CD4-positive, alpha-beta T cell treated with Interleukin-15 for 4 hours (primary cell): ENCODE measurements at places on chromosomes 5 and 9.

DNA sequence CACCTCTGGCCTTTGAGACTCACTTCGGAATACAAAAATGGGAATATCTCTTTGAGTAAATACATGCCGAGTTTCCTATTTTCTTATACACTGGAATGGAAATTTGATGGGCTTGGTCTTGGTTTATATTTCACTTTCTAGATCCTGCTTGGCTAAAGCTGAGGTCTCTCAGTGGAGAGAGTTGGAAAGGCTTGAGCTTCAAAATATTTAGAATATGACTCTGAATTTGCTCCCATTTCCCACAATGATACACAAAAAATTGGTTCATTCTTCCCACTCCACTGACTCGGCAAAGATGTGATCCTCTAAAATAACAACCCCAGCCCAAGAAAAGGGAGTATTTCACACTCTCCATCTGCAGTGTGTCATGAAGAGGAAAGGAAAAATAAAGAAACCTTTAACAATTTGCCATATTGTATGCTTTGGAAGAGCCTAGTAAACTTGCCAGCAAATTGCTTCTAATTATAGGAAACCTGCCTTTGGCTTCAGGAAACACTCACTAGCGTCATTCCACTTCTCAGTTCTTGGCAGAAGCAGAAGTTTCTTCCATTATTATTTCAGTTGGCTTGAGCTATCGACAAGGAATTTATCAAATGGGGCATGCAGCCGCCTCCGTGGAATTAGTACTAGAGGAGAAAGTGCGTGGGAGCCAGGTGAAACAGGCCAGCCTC, 302.9 kb downstream of the NSG2 start:
- DNase-seq: no peak

DNA sequence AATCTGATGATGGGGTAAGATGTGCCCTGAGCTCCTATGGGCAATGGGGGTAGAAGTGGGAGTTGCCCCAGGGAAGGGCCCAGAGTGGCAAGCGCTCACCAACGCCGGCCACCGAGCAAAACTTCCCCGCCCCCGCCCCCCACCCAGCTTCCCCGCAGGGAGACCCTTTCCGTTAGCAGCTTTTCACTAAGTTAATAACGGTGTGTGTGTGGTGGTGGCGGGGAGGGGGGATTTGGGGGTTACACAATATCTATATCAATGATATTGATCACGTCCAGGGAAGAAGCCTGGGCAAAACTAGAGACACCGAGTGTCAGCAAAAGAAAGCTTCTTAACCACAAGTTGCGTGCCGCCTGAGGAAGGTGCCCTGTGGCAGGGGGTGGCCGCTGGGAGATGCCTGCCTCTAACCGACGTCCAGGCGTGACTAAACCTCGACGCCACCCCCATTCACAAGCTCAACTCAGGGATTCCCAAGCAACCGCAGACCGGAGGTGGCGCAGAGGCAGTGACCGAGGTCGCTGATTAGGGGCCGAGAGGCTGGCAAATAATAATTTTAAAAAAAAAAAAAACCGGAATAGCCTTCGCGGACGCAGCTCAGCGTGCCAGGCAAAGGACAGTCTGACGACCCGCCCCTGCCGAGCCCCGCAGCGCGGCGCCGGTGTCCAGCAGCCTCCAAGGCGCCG, 222.6 kb downstream of the MEF2C start:
- no peak for DNase-seq

DNA sequence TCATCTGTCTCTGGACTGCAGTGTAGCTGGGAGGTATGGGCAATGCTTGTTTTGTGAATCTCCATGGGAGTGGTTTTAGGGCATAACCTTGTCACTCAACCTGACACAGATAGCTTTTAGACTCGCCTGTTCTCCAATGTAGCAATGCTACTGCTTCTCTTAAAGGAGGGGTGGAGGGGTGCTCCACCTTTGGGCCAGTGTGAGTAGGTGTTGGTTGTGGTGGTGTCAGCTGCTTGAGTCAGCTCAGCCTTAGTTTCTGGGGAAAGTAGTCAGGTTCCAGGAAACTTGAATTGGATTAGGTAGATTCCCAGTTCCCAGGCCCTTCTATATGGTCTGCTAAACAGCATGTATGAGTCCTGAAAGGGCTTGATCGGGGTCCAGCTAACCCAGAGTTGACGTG, 91.1 kb upstream of the PLPPR1 start:
- DNase-seq: no peak

- DNase-seq: no peak
These were observed 99.3 kb upstream of the ERCC6L2 start for GRCh38 chr9:95776176-95776575.

DNA sequence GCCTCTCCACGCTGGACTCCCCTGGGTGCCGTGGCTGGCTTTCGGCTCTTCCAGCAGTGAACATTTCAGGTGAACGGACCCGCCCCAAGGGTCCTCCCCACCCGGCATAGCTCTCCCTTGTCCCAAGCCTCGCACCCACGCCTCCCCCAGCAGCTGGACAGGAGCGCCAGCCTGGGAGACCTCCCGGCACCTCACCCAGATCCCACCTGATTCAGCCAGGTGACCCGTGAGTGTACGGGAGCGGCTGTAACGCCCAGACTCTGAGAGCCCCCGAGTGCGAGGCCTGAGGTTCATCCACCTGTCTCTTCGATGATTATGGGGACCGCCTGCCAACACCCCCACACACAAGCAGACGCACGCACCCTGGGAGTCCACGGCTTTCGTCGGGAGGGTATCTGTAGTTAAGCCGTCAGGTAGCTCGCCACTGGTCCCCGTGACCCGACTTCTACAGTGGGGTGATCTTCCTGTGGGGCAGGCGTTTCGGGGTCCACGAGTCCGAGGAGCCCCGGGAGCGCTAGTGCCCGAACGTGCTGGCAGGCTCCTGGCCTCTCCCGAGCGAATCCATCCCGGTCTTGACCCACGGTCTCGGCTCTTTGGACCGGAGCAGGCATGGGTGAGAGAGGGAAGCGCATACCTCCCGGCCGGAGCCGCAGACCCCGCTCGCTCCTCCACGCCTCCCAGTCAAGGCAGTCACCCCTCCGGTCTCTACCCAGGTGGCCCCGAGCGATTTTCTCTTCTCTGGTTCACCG, 14.9 kb downstream of the TRIM7 start:
- no peak for DNase-seq

- no peak for DNase-seq
These were observed 503.0 kb downstream of the SPATA31D1 start for GRCh38 chr9:82491604-82492003.

- no peak for DNase-seq
These were observed 29.3 kb downstream of the ASS1 start for GRCh38 chr9:130474106-130474505.

- DNase-seq: no peak
These were observed 26.7 kb downstream of the MARCHF11 start for GRCh38 chr5:16152601-16153568.

- no peak for DNase-seq
These were observed at the start of gene C1QTNF3 for GRCh38 chr5:34043099-34043876. TSS of gene C1QTNF3 (minus strand) at chr5:34043213. CDS start at chr5:34043125, 88 bp downstream.

DNA sequence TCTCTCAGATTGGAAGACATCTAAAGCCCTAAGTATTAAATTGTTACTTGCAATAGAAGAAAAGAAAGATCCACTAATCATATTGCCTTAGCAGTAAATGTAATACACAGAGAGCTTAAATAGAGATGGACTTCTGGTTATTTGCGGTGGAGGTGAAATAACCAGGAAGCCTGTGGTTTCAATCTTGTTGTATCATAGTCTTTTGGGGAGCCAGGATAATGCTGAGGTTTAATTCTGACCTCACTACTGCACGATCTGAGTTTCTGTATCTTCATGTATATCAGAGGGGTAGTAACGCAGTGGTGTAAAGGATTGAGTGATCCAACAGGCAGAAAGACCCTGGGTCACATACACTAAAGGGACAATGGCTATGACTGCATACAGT, 71.7 kb downstream of the ANKRD55 start:
- DNase-seq: no peak

- DNase-seq: no peak
These were observed 426.6 kb upstream of the WWC1 start for GRCh38 chr5:167864801-167865200.

GRCh38 chr5:81639556-81639955, 111.3 kb downstream of the SSBP2 start:
- DNase-seq: no peak
